ENCODE measurements at places on chromosomes 5 and 9.

- DNase-seq: peak; percentile 56
These were observed 26.8 kb downstream of the FYB1 start for GRCh38 chr5:39192450-39193160.

DNA sequence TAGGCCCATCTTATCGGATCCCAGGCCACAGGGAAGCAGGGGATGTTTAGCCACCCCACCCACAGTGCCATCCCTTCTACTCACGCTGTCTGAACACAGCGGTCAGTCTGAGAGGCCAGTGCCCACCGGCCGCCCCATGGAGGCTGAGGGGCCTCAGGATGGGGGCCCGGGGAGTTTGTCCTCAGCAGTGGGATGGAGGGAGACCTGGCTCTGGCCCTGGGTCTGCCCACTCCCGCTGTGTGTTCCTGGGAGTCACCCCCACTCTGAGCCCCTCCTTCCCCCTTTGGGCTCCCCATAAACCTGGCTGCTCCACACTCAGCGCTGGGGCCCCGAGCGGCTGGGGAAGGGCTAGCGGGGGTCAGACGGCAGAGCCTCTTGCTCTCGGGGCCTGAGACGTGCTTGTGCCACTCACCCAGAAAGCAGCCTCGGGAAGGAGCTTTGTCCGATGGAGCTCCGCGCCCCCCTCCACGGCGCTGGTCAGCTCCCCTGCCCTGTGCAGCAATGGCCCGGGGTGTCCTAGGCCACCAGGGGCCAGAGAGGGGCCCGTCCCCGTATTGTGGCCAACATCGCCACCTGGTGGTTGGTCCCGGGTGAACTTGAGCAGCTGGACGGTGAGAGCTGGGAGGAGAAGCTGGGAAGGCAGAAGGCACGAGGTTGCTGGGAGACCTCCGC is 10.9 kb upstream of the LAMC3 start:
- peak; percentile 53 for DNase-seq

DNA sequence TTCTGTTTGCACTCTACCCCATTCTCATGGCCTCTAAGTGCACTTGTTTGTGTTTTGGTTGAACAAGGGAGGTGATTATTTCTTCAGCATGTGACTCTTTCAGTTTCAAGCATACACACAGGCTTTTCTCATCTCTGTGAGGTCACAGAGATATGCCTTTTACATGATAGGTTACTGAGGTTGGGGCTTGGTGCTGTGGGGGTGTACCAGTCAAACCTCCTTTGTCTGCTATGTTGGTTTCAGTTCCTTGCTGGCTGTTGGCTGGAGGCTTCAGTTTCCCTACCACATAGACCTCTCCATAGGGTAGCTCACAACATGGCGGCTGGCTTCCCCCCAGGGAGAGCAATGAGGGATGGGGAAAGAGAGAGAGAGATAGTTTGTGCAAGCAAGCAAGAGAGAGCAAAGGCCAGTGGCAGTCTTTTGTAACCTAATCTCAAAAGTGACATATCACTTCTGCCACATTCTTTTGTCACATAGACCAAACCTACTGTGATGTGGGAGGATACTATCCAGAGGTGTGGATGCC is 96.7 kb upstream of the SEMA6A start:
- peak; percentile 63 for DNase-seq

GRCh38 chr5:8012131-8012977 is 143.4 kb downstream of the MTRR start:
- no peak for DNase-seq

Data from MV-4-11 (cell line).